ENCODE measurements at places on chromosomes 1 and 21.

- no peak for DNase-seq
Measured at GRCh38 chr1:237065903-237066302, 23.9 kb downstream of the RYR2 start.

- peak; percentile 33 for DNase-seq
Measured at GRCh38 chr1:226798427-226799411, 59.6 kb upstream of the ITPKB start.

DNA sequence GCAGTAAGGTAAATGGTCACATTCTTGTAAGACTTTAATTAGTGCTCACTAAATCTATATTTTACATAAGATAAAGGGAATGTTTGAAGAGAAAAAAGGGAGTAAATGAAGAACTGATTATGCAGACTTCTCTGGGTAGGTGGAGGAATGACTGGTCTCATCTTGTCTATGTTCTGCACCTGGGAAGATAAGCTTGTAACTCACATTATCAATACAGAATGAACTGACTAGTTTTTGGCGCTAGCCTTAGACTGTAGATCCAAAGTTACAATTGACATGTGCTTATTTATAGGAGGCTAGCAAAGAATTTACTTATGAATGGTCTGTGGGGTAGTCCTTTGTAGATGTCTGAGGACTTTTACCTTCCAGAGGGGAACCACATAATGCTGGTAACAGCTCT, 214.9 kb upstream of the RAB4A start:
- DNase-seq: peak; percentile 33

- no peak for DNase-seq
Measured at GRCh38 chr1:66415281-66415680, 118.7 kb upstream of the SGIP1 start.

DNA sequence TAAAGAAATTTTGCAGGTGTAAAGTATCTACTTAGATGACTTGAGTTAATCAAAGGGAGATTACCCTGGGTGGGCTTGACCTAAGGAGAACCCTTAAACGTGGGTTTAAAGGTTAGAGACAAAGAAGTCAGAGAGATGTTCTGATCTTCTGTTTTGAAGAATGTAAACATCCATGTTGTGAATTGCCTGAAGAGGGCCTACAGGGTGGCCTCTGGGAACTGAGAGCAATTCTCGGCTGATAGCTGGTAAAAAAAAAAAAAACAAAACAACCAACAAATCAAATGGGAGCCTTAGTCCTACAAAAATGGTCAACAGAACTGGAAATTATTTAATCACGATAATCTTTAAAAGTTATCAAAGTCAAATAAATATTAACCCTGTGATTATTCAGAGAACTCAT, 89.4 kb upstream of the BCL10 start:
- no peak for DNase-seq

- DNase-seq: no peak
Measured at GRCh38 chr1:12342401-12343003, 112.7 kb downstream of the VPS13D start.

DNA sequence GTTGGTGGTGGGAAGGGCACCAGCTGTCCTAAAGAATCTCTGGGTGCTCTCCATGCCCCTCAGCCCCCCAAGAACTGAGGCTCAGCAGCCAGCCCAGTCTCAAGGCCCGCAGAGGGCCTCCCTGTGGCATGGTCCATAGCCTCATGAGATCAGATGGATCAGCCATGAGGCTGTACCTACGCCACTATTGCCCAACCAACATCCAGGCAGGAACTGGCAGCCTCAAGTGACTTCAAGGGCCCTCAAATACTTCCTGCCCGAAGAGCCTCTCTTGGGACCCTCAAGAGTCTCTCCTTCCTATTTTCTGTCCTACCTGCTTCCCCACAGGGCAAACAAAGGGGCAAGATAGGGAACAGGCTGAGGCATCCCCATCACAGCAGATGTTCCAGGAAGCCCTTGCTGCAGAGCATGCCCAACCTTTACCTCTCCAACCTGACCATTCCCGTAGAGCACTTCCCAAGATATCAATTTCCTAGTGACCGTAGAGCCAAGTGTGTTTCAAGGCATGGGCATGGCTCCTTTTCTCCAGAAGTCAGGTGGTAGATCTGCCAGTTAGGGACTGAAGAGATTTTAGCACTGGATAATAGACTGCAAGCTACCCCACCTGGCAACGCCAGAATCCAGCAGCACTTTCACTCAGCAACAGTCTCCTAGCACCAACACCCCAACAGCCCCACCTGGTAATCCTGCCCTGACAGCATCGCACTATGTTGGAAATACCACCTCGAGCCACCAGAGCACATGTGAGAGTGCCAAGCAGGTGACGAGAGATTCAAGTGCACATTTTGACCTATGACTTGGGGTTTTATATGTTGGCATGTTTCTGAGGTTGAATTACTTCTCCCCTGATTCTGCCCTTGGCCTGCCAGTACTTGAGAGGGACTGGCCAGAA, 13.7 kb upstream of the MFSD2A start:
- no peak for DNase-seq

DNA sequence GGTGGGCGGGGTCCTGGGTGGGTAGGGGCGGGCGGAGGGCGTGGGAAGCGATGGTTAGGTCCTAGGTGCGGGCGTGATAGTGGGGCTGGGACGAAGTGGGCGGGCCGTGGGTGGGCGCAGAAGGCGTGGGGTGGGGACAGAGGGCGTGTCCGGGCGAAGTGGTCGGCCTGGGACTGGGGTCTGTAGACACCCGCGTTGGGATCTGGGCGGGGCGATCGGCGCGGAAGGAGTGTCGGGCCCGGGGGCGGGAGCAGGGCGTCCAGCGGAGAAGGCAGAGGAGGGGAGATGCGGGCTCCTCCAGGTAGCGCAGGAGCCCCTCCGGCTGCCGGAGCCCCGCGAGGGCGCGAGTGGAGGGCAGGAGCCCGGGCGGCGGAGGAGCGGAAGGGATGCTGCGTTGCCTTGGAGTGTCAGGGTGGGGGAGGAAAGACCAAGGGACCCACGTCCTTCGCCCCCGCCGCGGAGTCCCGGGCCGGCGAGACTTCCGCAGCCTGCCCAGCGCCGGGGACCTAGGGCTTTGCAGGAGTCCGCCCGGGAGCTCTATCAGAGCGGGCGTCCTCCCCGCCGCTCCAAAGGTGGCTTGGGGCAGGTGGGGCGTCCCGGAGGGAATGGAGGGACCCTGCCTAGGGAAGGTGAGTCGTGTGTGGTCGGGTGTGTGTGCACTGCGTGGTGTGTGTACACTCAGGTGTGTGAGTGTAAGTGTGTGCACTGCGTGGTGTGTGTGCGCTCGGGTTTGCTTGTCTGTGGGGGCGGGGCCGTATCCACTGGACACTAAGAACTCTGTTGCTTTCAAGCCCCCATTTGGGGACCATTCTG, 27.0 kb upstream of the PRSS38 start:
- peak; percentile 4 for DNase-seq

- DNase-seq: no peak
Measured at GRCh38 chr1:178127482-178128191, 33.7 kb downstream of the RASAL2 start.

GRCh38 chr1:6859415-6860343, 74.4 kb downstream of the CAMTA1 start:
- DNase-seq: no peak

DNA sequence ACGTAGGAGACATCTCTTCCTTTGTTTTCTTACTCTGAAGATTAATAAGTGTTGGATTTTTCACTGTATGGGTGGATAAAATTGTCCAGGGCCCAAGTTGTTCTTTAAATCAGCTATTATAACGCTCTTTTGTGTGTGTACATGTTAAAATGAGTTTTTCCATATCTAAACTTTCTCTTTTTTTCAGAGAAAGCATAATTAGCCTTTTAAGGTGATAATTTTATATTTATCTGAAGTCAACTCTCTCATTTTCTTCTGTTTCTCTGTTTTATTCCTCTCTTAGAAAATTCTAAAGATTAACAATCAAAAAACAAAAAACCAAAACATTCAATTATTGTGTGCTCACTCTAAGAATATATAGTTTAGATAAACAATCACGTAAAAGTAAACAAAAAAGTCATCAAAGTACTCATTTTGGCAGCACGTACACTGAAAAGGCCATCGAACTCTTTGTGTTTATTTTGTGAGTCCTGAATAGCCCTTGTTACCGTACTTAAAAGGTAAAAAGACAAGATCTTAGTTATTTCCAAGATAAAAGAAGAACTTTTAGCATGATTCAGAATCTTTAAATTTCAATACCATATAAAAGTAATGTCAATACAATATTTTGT, 7.2 kb upstream of the CDC73 start:
- DNase-seq: no peak

- DNase-seq: no peak
Measured at GRCh38 chr1:23403038-23403336, 21.6 kb downstream of the TCEA3 start.

GRCh38 chr1:3702990-3703728, 49.1 kb upstream of the CCDC27 start:
- DNase-seq: no peak

GRCh38 chr1:235992868-235993267, 72.0 kb downstream of the NID1 start:
- DNase-seq: no peak
